ENCODE measurements at places on chromosomes 5 and 9.

DNA sequence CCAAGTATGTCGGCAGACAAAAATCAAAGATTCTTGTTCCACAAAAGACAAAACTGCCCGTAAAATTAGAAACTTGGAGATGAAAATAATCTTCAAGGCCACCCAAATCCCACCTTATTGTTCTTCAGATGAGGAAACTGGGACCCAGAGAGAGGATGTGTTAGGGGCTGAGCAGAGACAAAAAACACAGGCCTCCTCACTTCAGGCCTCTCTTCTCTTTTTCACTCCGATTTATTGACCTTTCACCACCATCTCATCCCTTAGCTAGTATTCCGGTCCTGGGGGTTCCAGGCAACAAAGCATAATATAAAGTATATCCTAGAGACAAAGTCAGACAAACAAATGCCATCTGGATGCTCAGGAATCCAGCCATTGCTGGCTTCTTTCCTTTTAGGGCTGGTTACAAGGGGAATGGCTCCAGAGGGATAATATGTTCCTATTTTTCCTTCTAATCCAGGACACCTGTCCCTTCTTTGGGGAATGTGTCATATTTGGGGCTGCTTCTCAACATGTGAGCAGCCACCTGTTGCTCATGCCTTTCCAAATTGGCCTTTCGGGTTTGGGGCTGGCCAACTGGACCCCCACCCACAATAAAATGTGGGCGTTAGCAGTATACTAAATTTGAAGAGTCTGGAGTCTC, 42.2 kb upstream of the AFAP1L1 start:
- no peak for DNase-seq

- DNase-seq: no peak
These were observed 25.2 kb downstream of the CYFIP2 start for GRCh38 chr5:157290981-157291711.

DNA sequence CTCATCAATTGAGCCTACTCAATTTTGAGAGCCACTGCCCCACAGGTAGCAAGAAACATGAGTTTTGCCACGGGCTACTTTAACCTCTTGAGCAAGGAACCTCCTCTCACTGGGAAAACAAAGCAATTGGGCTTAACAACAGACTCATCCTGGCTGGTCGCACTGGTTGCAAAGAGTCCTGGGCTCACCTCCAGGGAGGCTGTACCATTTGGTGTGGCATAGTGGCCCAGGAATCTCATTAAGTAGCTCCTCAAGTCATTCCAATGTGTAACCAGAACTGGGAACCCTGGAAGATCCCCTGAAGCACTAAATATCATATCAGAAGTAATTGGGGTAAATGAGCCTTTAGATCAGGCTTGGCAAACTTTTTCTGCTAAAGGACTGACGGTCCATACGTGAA, 78.5 kb downstream of the MYO10 start:
- no peak for DNase-seq

GRCh38 chr5:17219006-17219422, 1.6 kb downstream of the BASP1 start:
- DNase-seq: peak; percentile 62

DNA sequence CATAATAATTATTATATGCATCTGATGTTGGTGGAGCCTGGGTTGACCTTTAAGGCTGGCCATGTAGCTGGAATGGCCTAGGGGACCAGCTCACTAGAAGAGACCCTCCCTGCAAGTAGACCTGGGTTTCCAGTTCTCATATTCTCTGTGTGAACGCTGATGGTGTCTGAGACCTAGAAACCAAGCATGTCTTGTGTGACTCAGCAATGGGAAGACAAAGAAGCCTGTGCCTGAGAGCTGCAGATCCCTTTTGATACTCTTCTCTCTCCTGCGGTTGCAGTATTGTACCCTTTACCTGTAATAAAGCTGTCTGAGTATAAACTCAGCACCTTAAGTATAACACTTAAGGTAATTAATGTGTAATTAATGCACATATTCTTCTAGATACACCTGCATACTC, 22.2 kb downstream of the C9orf152 start:
- no peak for DNase-seq

GRCh38 chr9:121439711-121440664, 59.7 kb downstream of the GGTA1 start:
- no peak for DNase-seq

GRCh38 chr9:135573124-135573523, 11.6 kb downstream of the PAEP start:
- no peak for DNase-seq

All from Ammon's horn (tissue), 1 donor.